Hematopoietic multipotent progenitor cell (in vitro differentiated cells): ENCODE measurements at places on chromosomes 16 and 17.
A peak's percentile ranks its signal among the peaks of the same experiment; 100 is the strongest.

- no peak for DNase-seq
These were observed 26.9 kb downstream of the RND2 start for GRCh38 chr17:43051969-43052368.

GRCh38 chr17:74199306-74200092, 4.0 kb upstream of the RPL38 start:
- DNase-seq: peak; percentile 61

DNA sequence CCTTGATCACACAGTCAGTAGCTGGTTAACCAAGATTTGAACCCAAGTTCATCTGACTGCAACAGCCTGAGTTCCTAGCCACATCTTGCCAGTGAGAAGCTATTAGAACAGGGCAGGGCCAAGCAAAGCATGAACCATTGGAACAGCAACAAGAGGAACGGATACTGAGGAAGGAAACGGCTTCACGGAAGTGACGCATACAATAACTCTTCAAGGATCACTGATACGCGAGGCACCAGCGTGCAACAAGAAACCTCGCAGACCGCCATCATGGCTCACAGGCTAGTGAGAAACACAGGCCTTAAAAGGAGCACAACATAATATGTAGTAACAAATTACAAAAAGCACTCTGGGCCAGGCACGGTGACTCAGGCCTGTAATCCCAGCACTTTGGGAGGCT, 114.9 kb downstream of the CDYL2 start:
- no peak for DNase-seq

DNA sequence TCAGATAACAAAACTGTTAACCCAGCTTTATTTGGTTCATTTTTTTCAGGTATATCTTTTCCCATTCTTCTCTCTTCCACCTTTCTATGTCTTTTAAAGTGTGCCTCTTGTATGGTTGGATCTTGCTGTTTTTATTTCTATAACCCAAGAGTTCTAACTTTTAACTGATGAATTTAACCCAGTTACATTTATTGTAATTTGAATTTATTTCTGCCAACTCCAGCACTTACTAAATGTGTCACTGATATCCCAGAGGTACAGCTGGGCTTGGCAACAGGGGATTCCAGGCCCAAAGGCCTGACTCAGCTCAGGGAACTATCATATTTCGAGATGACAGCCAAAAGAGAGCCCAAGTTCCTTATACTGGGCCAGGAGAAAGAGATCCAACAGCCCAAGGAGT, 200.1 kb downstream of the GSG1L start:
- DNase-seq: no peak

- DNase-seq: peak; percentile 12
These were observed 7.5 kb downstream of the NME3 start for GRCh38 chr16:1763521-1764511.

GRCh38 chr17:1177016-1177700, 2.6 kb downstream of the ABR start:
- no peak for DNase-seq
